Activated CD8-positive, alpha-beta memory T cell treated with anti-CD3 and anti-CD28 coated beads for 4 hours (primary cell): ENCODE measurements at places on chromosomes 7 and 10.

DNA sequence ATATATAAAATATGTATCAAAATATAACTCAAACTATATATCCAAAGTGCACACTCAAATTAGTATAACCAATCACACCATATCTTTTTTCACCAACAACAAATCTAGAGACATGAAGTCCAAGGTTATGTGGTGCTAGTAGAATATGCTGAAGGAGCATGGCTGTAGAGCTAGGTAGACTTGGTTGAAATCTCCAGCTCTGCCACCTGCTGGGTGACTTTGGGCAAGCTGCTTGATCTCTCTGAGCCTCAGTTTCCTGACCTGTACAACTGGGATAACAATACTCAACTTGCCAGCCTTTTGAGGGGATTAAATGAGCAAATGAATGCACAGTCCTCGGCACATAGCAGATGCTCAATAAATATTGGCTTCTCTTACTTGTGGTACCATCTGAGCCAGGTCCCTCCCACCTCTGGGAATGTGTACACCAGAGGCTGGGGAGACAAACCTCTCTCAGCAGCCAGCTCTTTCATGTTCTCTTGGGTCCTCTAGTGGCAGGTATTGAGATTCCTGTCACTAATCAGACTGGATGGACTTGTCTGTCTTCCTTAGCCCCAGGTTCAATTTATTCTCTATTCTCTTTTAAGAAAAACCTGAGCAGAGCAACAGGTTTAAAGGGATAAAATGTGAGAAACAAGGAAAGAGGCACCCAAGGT, 94.3 kb upstream of the PDE1C start:
- no peak for DNase-seq

DNA sequence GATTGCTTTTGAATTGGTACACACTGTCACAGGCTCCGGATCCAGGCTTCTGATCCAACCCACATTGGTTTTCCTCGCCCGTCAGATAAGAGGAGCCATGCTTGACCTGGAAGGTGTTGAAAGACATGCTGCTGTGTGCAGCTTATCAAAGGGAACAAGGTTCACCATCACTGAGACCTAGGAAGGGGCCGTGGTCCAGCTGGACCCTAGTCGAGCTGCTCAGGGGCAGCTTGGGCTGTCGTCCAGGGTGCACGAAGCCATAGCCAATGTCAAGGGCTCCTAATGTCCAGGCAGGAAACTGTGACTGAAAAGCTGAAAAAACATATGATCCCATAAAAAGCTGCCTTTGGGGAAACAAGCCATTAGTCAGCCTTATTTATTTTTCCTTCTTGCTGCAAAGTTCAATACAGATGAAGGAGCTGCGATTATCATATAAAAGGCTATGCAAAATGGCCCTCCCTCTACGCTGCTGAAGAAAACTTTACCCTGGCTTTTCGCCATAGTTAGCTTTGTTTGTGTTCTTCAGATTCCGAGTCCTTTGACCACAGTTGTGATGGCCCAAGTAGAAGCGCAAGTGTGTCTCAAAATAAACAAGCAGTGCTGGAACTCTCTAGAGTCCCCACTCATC, 118.0 kb downstream of the CREB5 start:
- no peak for DNase-seq

- DNase-seq = no peak
Measured at GRCh38 chr7:158924956-158925355, 68.6 kb downstream of the DYNC2I1 start.

- DNase-seq = no peak
Measured at GRCh38 chr7:151459726-151460473, 20.0 kb upstream of the CRYGN start.

DNA sequence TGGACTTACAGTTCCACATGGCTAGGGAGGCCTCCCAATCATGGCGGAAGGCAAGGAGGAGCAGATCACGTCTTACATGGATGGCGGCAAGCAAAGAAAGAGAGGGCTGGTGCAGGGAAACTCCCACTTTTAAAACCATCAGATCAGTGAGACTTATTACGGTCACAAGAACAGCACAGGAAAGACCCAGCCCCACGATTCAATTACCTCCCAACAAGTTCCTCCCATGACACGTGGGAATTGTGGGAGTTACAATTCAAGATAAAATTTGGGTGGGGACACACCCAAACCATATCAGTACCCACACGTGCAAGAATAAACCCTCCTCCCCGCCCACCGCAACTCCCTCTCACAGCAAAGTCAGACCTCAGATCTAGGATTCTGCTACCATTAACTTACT, 4.5 kb upstream of the AIFM2 start:
- DNase-seq = no peak

DNA sequence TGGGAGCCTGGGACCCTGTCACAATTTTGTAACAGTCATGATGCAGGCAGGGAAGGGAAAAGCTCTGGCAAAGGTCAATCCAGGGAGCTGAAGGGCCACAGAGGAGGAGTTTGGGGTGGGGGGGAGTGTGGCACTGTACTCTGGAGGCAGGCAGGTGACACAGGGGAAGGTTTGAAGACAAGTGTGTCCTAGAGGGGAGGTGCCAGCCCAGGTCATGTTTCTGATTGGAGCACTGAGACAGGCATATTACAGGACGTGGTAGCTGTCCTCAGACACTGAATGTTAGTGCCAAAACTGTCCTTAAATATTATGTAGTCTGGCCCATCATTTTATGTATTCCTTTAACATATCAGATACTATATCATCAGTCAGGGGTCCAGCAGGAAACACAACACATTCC, 75.6 kb upstream of the LRRC4 start:
- DNase-seq = no peak
